ENCODE measurements at places on chromosomes 16 and 17.

DNA sequence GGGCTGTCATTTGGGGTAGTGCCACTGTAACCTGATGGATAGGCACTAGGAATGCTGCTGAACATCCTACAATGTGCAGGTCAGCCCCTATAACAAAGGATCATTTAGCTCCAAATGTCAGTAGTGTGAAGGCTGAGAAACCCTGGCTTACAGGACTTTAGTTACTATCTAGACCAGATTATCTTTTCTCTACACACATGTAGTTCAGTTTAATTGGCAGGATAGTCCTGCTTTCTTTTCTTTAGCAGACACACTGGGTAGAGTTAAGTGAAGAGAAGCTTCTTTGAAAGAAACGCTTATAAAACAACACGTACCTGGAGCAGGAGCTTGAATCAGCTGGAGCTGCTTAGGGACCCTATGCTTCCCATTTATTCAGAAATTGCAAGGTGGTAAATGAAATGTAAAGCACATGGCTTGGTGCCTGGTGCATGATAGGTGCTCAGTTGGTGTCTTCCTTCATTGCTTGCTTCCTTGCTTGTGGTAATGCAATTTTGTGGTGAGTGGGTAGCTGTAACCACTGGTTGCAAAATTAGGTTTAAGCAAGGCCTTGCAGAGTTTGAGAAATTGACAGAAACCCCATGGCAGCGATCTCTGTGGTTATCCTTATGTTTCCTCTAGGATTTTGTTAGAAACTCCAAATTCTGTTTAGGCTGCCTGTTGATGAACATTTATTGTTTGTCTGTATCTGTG lies 9.4 kb downstream of the METTL9 start:
- no peak for DNase-seq

GRCh38 chr17:44374306-44375195 lies 10.9 kb upstream of the FAM171A2 start:
- DNase-seq = no peak

- DNase-seq = no peak
Measured at GRCh38 chr17:68431045-68431608, 26.2 kb downstream of the WIPI1 start.

- DNase-seq = no peak
Measured at GRCh38 chr16:31331807-31332301, 23.1 kb upstream of the ITGAX start.

GRCh38 chr16:54821731-54822130 lies 108.9 kb upstream of the IRX5 start:
- DNase-seq = no peak

- no peak for DNase-seq
Measured at GRCh38 chr17:73250851-73251640, 10.6 kb downstream of the CPSF4L start.

All from C1 segment of cervical spinal cord (tissue), 14 donors.